Activated CD4-positive, alpha-beta T cell treated with anti-CD3 and anti-CD28 coated beads, Interleukin-2, amount 10 ng/mL, durations not matched to agents 7 days and 5 days (primary cell): ENCODE measurements at places on chromosomes 7 and 10.

DNA sequence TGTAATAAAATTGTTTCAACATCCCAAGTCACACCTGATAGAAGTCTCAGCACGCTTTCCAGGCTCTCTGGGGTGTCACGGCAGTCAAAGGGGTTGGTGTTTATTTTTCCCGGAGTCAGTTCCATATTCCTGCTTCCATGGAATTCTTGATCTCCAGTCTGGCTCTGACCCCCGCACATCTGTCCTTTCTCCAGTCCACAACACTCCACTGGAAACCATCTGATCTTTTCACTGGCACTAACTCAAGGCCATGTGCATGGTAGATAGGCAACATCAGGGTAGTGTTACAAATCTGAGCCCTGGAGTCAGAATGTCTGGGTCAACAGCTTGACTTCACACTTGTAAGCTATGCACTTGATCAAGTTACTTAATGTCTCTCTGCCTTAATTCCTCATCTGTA lies 176.2 kb downstream of the WDR11 start:
- no peak for DNase-seq

GRCh38 chr7:119974972-119975371 lies 298.0 kb upstream of the KCND2 start:
- DNase-seq, result no peak

DNA sequence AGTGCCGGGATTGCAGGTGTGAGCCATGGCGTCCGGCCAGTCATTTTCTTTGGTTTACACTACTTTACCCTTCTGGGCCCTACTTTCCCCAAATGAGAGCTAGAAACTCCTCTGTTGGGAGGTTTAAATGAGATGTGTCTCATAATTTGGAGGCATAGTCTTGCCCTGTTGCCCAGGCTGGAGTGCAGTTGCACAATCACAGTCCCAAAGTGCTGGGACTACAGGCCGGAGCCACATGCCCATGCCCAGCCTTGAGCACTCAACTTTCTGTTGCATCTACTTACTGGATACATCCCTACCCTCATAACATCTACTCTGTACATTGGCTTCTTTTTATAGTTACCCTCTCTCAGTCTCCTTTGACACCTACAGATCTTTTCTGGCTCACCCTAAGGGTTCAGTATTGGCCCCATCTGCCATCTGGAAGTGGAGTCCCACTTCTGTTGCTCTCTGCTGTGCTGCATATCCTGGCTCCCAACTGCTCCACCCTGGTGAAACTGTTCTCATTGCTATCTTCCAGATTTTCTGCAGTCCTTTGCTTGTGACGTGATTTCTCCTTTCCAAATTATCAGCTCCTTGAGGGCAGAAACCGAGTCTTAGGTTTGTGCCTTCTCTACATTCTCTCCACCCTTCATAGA lies 8.4 kb downstream of the EIF4H start:
- DNase-seq, result no peak

DNA sequence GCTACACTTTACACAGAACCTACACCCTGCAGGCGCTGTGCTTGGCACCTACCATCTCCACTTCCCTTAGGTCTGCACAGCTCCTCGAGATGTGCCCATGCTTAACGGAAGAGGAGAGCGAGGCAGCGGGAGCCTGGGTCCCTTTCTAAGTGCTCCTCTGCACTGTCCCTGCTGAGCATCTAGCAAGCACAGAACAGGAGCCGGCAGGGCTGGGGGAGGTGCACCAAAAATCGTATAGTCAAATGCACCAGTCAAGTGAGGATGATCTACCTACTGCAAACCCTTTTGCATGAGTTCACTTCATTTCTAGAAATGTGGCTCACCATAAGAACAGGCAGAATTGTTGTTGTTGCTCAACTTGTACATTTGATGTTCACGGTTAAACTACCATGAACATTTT lies 267.7 kb downstream of the TNS3 start:
- DNase-seq, result no peak

GRCh38 chr10:15201589-15202300 lies 33.3 kb upstream of the NMT2 start:
- DNase-seq, result no peak

DNA sequence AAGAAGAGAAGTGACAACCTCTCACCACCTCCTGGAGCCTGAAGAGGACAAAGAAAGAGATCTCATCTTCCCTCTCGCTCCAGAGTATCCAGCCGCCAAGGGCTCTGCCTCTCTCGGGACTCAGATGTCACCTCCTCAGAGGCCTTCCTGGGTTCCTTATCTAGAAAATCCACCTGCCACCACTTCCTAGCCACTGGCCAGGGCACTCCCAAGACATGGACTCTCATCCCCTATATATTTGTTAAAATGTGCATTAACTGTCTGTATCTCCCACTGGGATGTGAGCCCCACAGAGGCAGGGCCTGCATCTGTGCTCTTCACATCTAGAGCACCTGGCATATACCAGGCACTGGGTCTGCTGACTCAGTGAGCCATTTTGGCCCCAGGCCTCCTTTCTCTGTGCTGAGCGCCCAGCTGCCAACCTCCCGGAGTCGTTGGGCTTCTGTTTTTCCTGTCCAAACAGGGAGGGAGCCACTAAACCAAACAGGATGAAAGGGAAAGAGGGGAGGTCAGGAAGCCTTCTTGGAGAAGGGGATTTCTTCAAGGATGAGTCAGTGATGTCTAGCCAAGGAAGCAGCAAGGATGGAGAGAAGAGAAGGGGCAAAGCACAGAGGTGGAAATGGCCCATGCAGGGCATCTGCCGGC lies 58.9 kb downstream of the KCNMA1 start:
- DNase-seq, result no peak

DNA sequence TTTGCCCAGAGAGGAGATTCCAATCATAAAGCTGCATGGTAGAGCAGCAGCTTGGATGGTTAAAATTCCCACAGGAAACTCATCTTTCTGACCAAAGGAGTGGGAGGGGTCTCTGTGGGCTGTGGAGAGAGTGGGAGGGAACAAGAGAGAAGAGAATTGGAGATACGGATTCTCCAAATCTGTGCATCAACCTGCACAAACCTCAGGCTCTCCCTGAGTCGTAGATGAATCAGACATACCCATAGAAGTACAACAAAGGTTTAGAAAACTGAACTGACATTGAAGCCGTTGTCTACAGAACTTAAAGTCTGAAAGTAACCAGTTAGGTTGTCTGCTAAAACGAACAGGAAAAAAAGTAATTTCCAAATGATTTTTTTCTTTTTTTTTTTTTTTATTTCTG lies 41.9 kb downstream of the CYCS start:
- no peak for DNase-seq
